ENCODE measurements at places on chromosomes 2 and 18.

- DNase-seq = no peak
These were observed 75.0 kb downstream of the OSBPL1A start for GRCh38 chr18:24322584-24323136.

DNA sequence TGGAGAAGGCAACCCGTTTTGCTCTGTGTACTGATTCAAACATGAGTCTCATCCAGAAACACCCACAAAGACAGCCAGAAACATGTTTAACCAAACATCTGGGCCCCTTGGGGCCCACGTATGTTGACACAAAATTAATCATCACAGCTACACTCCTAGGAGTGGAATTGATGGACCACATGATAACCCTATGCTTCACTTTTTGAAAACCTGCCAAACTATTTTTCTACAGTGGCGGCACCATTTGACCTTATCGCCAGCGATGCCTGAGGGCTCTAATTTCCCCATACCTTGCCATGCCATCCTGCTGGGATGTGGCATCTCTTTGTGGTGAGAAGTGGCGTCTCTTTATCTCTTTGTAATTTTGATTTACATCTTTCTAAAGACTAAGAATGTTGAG lies 38.5 kb downstream of the PSMG2 start:
- DNase-seq = no peak

GRCh38 chr2:103785432-103785831 lies 1023.6 kb downstream of the TMEM182 start:
- no peak for DNase-seq

- DNase-seq = no peak
These were observed 195.5 kb upstream of the CYRIA start for GRCh38 chr2:16861111-16861510.

GRCh38 chr2:73931531-73932500 lies 5.1 kb downstream of the DGUOK start:
- DNase-seq = no peak

DNA sequence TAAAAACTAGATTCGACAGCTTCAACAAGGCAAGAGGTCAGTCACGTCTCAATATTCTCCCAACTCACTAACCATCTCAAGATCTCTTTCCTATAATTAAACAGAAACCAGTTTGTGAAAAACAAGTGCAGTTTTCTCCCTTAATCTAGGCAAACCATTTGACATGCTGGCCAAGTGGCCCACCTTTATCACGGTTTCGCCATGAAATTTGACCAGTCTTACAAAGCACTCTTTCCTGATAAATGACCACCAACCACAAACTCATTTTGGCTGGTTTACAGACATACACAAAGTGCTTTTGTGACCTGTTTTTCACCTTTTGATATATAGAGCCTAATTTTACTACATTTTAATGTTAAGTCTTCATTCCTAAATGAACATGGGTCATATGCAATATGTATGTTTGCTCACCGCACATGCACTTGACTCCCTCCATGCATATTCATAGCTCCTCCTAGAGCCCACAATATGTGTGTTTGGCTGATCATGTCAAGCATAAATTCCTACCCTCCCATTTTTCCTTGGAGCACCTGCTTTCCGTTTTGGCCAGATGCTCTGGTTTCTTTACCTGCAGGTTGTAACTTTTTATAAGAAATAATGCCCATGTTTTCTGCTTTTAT lies 385.1 kb downstream of the RAD51AP2 start:
- no peak for DNase-seq

- no peak for DNase-seq
These were observed 25.5 kb downstream of the LYPD6 start for GRCh38 chr2:149355716-149356422.
